Stimulated activated CD4-positive, alpha-beta T cell treated with anti-CD3 and anti-CD28 coated beads, Interleukin-1b, Interleukin-23, amount 100 ng/mL, for 24 hours (primary cell): ENCODE measurements at places on chromosomes 13 and 19.

GRCh38 chr19:784541-784940 is 12.7 kb upstream of the PTBP1 start:
- DNase-seq, result no peak

- DNase-seq, result no peak
Observed at GRCh38 chr19:56146904-56147303, 5.8 kb downstream of the ZNF444 start.

- no peak for DNase-seq
Observed at GRCh38 chr19:43936188-43936587, 1.1 kb upstream of the ZNF45 start.

DNA sequence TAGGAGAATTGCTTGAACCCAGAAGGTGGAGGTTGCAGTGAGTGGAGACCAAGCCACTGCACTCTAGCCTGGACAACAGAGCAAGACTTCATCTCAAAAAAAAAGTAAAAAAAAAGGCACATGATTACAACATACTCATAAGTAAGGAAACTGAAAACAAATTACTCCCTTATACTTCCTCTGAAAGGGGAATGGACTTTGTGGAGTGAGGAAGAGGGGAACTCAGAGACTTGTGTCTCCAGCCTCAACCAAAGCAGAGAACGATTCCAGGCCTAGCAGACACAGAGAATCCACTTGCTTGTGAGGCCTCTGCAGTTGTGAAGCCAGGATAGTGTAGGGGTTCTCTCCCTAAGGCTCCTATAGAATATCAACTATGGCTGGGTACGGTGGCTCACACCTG is 4.3 kb upstream of the LATS2 start:
- no peak for DNase-seq

DNA sequence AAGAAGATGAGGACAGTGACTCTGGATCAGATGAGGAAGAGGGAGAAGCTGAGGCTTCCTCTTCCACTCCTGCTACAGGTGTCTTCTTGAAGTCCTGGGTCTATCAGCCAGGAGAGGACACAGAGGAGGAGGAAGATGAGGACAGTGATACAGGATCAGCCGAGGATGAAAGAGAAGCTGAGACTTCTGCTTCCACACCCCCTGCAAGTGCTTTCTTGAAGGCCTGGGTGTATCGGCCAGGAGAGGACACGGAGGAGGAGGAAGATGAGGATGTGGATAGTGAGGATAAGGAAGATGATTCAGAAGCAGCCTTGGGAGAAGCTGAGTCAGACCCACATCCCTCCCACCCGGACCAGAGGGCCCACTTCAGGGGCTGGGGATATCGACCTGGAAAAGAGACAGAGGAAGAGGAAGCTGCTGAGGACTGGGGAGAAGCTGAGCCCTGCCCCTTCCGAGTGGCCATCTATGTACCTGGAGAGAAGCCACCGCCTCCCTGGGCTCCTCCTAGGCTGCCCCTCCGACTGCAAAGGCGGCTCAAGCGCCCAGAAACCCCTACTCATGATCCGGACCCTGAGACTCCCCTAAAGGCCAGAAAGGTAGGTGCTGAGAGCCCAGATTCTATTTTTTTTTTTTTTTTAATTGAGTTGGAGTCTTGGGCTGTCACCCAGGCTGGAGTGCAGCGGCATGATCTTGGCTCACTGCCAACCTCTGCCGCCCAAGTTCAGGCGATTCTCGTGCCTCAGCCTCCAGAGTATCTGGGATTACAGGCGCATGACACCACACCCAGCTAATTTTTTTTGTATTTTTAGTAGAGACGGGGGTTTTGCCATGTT is 2.3 kb downstream of the PPP1R15A start:
- DNase-seq, result no peak

- no peak for DNase-seq
Observed at GRCh38 chr19:34269968-34270621, 15.7 kb downstream of the GARRE1 start.

GRCh38 chr13:79867254-79867653 is 386.3 kb downstream of the NDFIP2 start:
- DNase-seq, result no peak

GRCh38 chr19:16035601-16036297 is 40.5 kb upstream of the TPM4 start:
- DNase-seq, result no peak

- DNase-seq, result no peak
Observed at GRCh38 chr13:50891206-50891605, 18.4 kb upstream of the RNASEH2B start.

DNA sequence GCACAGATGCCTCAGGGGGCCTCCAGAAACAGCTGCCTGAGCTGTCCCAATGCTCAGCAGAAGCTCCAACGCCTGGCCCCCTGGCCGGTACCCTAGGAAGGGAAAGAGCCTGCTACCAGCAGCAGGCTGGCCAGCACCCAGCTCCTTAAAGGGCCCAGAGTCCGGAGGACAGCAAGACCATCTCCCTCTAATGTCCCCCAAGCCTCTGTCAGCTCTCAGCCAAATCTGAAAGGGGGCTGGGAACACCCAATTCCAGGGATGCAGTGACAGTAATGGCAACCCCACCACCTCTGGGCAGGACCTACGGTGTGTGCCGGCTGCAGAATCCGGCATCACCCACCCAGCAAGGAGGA is 4.2 kb downstream of the PPP6R1 start:
- no peak for DNase-seq
